ENCODE measurements at places on chromosomes 4 and X. TPM values are rescaled to one million over a fixed set of nuclear protein-coding genes. Genes with fewer than 3 reads are reported as not detected.

- no peak for DNase-seq
Observed at GRCh38 chrX:133405498-133406185, 9.6 kb downstream of the GPC4 start.

GRCh38 chr4:152372444-152372843 lies 163.4 kb downstream of the FBXW7 start:
- DNase-seq = no peak

DNA sequence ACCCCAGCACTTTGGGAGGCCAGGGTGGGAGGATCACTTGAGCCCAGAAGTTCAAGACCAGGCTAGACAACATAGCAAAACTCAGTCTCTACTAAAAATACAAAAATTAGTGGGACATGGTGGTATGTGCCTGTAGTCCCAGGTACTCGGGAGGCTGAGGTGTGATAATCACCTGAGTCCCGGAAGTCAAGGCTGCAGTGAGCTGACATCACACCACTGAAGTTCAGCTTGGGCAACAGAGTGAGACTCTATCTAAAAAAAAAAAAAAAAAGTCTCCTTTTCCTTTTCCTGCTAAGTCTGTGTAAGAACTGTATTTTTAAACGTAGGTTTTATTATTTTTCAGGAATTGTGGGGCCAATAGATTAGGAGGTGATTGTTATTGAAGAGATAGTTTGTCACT lies 356.7 kb downstream of the ARHGAP24 start:
- no peak for DNase-seq

GRCh38 chr4:17787315-17787714 lies 5.9 kb upstream of the FAM184B start:
- no peak for DNase-seq

Gene F11
- total RNA-seq = not detected

Gene GPR173
- 5.6 TPM for total RNA-seq

Gene TMEM47
- total RNA-seq = 54.1 TPM

Gene HSFX1
- 0.95 TPM for total RNA-seq

Gene GAB1
- total RNA-seq = 86.4 TPM
